NCI-H774 (cell line): ENCODE measurements at places on chromosomes 7 and 10.

- no peak for DNase-seq
These were observed 3.8 kb upstream of the IL6 start for GRCh38 chr7:22723181-22723601.

GRCh38 chr10:63071145-63071544 is 62.0 kb upstream of the NRBF2 start:
- DNase-seq, result no peak

- DNase-seq, result no peak
These were observed 137.3 kb upstream of the ZMIZ1 start for GRCh38 chr10:78931321-78932053.

DNA sequence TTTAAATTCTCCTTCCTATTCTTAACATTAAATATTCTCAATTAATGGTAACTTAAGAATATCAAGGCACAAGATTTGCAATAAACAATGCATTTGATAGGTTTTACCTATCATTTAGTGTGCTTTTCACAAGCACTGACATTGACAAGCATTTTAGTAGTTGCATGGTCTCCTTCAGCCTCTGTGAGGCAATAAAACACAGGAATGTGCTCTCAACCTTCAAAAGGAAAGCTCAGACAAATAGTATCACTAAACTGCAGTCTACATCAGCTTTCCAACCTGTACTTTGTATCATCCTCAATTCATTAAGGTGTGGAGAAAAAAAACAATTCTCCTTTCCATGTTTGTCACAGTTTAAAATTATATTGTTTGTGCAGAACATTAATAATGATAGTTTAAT is 51.1 kb upstream of the TSPAN13 start:
- no peak for DNase-seq

DNA sequence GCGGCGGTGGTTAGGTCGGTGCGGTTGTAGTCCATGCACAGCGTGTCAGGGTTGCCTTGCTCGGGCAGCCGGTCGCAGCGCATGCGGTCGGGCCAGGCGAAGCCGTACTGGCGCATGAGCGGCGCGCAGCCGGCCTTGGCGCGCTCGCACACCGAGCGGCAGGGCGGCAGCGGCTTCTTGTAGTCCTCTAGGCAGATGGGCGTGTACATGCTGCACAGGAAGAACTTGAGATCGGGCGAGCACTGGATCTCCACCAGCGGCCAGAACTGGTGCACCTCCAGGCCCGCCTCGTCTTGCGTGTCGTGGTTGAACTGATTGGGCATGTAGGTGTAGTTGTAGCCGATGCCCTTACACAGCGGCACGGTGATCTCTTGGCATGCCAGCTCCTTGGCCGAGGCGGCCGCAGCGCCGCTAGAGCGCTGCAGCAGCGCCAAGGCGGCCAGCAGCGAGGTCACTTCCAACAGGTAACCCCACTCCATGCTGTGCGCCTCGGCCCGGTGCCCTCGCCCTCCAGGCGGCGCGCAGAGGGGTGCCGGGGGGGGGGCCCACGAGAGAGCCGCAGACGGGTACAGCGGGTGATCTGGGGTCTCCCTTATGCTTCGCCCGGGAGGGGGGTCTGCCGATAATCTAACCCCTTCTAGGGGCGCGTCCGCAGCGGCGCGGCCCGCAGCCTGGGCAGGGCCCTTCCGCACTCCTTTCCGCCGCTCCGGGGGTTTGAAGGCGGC is 983 bp downstream of the FZD8 start:
- peak; percentile 63 for DNase-seq

GRCh38 chr10:77448226-77448625 is 189.4 kb downstream of the KCNMA1 start:
- DNase-seq, result no peak

- peak; percentile 46 for DNase-seq
These were observed 7.3 kb upstream of the KLHDC10 start for GRCh38 chr7:130063036-130063435.

DNA sequence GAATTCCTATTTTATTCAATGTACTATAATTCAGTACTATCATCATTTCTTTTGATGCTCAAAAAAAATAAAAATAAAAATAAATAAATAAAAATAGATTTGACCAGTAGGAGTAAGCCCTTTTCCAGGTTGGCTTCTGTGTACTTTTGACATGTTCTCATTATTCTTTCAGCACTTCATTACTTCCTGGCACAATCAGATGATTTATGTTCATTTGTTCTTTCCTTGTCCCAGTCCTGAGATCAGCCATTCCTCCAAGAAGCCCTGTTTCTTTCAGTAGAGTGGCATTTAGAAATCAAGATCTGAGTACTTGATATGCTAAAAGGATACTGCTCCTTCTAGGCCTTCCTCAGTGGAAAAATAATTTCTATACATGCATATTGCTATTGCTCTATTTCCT is 20.9 kb downstream of the ARL4A start:
- no peak for DNase-seq

GRCh38 chr10:58715061-58715460 is 202.4 kb downstream of the BICC1 start:
- no peak for DNase-seq

DNA sequence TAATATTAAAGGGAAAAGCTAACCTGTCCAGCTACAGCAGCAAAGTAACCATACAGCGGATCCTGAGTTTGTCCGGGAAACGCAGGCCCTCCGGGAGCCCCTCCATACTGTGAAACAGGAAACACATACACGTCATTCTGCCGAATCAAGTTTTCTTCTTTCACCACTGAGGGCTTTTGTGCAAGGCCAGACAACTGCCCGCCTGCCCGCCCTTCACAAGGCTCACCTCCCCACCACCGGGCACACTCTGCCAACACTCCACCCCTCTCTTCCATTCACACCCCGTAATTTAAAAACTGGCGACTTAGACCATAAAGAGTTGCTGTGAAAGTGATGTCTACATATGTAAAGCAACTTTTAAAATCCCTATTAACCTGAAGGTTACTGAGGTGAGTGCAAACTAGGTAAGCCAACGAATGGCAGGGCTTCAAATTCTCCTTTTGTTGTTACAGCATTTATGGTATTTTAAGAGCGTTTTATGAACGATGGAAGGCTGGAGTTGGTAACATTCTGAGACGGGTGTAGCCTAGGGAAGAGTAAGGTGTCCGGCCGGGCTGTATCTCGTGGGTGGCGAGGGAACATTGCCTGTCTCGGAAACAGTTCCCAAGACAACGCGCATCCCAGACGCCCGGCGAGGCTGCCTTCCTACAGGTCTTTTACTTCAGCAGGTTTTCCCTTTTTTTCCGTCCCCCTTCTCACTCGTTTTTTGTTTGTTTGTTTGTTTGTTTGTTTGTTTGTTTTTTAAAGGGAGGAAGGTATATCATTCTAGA is 817 bp downstream of the SRI start:
- DNase-seq, result peak; percentile 46

DNA sequence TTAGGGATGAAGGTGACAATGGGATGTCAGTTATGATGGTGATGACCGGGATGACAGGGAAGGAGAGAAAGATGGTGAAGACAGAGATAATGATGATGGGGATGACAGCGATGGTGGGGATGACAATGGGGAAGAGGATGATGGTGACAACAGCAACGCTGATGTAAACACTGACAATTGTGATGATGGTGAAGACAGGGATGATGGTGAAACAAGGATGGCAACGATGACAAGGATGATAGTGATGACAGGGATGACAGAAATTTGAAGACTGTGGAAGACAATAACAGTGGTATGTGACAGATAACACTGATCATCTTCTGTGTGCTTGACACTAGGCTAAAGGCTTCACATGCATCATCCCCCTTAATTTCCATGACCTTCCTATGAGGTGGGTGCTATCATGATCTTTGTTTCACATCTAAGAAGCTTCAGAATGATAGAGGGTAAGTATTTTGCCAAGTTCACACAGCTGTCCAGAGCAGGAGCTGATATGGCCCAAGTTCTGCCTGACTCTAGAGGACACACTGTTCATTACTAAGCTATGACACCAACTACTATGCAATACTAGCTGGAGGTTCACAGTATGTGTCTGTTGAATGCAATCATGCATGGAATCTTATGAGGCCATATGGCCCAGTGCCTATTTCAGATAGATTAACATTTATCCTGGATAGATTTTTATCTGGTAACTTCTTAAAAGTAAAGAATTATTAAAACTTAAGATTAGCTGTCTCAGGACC is 105.6 kb downstream of the RNLS start:
- no peak for DNase-seq

GRCh38 chr7:108603656-108604306 is 34.1 kb downstream of the DNAJB9 start:
- DNase-seq, result no peak

GRCh38 chr7:27693794-27694193 is 31.1 kb upstream of the HIBADH start:
- DNase-seq, result no peak

- no peak for DNase-seq
These were observed 80.0 kb downstream of the AKAP9 start for GRCh38 chr7:92020636-92021035.

DNA sequence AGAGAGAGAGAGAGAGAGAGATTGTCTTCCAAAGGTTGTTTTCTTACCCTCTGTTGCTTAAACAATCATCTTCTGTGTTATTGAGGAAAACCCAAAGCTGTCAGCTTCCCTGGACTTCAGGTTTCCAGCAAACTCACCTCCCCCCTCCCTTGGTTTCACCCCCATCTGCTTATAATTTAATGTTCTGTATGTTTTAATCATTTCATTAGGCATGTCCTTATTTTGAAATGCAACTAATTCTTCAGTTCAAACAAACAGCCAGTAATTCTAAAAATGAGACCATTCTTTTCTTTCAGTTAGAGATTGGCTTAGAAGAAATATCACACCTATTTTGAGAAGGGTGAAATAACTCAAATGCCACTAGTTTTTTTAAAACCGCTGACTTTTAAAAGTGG is 102.9 kb downstream of the FAM204A start:
- DNase-seq, result no peak

DNA sequence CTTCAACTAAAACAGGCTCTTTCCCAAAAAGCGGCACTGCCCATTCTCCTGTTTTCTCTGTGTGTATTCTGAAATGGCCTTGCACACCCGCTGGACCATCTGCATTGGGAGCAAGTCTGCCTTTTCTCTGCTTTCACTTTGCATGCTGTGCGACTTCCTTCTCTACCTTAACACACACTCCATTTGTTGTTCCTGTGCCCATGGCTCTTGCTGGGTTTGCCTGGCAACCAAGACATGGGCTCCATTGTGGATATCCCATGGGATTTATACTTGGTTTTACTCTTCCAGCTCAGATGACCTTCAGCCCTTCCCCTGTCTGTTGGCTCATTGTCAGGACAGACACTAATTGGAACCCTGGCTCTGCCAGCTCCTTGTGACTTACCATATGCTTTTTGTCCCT is 465.3 kb downstream of the REEP3 start:
- no peak for DNase-seq

DNA sequence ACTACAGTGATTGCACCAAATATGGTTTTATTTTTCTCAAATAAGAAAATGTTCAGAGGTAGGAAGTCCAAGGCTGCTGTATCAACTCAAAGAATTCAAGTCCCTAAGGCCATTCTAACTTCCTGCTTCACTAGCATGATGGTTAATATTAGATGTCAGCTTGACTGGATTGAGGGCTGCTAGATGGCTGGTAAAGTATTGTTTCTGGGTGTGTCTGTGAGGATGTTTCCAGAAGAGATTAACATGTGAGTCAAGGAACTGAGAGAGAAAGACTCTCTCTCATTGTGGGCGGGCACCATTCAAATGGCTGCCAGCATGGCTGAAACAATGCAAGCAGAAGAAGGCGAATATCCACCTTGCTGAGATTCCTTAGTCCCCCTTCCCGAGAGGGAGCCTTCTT is 77.4 kb upstream of the NRBF2 start:
- no peak for DNase-seq

GRCh38 chr10:83515001-83515400 is 624.3 kb upstream of the GHITM start:
- no peak for DNase-seq

GRCh38 chr7:155799514-155799913 is 12.7 kb downstream of the SHH start:
- DNase-seq, result no peak

DNA sequence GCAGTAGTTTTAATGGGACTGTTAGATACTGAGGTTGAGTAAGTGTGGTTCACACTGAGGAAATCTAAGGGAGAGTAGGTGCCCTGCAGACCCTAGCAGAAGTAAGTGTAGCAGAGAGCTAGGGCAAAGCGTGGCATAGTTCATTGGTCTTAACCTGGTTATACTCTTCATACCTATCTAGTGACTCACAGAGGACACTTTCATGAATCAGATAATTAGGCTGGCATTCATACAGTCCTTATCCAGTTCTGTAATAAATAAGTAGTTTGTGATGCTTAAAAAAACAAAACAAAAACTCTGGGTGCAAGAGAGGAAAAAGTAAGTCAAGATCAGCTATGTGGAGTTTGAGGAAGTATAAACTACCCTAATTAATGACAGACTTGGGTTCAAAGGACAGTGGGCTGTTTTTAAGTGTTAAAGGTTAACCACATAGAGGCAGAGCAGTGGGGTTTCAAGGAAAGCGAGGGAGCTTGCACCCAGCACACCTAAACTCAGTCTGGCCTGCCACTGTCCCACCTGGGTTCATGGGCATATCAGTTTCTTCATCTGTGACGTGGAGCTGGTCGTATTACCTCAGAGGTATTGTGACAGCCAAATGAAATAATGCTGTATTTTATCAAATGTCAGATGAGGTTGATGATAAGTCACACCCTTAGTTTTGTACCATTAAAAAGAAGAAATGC is 27.1 kb downstream of the LMTK2 start:
- DNase-seq, result no peak

DNA sequence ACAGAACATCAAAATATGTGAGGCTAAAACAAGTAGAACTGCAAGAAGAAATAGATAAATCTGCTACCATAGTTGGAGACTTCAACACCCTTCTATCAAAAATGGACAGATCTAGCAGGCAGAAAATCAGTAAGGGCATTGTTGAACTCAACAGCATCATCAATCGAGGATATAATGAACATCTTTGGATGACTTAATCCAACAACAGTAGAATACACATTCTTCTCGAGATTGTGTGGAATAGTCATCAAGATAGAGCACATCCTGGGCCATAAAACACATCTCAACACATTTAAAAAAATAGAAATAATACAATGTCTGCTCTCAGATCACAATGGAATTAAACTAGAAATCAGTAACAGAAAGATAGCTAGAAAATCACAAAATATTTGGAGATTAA is 9.9 kb downstream of the IGFBP1 start:
- DNase-seq, result no peak

GRCh38 chr10:75619635-75620034 is 188.2 kb downstream of the LRMDA start:
- DNase-seq, result no peak

GRCh38 chr7:158494162-158494586 is 93.4 kb downstream of the PTPRN2 start:
- DNase-seq, result no peak

- DNase-seq, result no peak
These were observed 60.2 kb downstream of the LRRC18 start for GRCh38 chr10:48879451-48879850.

- DNase-seq, result no peak
These were observed 34.2 kb downstream of the CYP17A1 start for GRCh38 chr10:102802920-102803534.

GRCh38 chr10:209357-209756 is 74.1 kb downstream of the ZMYND11 start:
- DNase-seq, result no peak

DNA sequence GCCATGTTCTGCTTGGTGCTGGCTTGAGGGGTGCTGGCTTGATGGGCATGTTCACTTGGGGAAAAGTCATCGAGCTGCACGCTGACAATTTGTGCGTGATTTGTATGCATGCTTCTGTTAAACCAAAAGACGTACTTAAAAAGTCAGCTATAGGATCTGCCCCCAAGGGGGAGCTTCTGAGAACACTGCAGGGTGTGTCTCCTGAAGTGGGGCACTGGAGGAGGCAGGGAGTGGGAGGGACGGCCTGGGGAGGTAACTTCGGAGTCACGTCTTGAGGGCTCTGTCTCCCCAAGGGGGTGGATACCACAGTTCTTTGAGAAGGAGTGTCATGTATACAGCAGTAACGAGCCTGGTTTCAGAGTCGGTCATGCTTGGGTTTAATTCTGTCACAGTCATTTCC is 406.5 kb downstream of the PLXNA4 start:
- DNase-seq, result no peak
